Activated CD4-positive, CD25-positive, alpha-beta regulatory T cell (primary cell): ENCODE measurements at places on chromosomes 7 and 10.

DNA sequence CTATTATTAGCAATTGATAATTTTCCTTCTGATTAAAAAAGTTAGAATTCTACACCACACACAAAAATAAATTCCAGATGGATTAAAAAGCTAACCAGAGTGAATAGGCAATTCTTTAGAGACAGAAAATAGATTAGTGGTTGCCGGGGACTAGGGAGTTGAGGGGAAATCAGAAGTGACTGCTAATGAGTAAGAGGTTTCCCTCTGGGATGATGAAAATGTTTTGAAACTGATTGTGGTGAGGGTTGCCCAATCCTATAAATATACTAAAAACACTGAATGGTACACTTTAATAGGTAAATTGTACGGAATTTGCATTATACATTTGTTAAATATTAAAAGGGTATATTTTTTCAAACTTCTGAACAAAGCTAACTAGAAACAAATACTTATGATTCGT is 214.9 kb downstream of the GPAM start:
- no peak for DNase-seq

DNA sequence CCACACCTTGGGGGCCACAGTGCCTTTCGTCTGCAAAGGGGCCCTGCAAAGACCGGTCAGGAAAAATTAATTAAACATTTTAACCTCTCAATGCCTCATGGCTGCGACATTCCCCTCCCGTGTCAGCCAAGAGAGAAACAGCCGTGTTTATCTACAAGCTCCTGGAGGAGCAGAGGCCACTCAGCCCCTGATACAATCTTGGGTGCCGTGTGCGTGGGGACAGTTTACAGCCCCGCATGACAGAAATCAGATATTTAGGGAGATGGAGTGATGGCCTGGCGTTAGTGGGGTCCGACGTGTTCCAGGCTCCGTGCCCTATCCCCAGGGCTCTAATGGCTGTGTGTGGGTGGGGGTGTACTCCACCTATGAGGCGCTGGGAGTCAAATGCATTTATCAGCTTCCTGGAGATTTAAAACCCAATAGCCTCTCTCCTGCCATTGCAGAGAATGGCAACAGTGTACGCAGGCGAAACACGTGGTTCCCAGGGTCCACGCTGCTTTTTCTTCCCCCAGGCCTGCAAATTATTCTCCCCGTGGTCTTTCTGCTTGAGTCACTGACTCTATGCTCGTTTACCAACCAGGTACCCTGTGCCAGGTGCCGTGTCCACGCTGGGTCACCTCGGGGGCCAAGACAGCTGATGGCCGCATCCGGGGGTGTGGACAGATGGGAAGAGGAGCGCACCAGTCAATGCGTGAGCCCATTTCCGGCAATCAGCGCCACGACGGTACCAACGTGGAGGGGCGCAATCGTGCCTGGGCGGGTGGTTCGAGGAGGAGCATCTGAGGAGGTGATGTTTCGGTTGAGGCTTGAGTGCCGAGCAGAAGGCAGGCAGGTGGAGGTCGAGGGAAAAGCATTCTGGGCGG is 26.6 kb upstream of the PSMG3 start:
- DNase-seq = no peak

- no peak for DNase-seq
Measured at GRCh38 chr7:68314208-68314607, 1284.1 kb upstream of the AUTS2 start.

DNA sequence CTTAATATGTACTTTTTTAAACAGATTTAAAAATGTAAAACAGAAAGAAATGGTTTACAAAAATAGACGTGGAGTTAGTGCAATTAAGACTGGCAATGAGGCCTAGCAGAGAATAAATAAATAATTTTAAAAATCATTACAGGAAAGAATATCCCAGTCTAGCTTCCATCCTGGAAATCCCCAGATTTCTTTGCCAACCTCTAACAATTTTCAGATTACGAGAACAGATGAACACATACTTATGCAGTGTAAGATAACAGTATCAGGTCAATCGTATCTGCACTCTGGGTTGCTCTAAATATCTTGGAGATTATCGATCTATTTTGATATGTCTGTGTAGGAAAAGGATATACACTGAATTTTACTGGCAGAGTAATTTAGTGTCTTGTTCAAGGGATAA is 210.5 kb downstream of the SEMA3A start:
- DNase-seq = no peak

- no peak for DNase-seq
Measured at GRCh38 chr7:148318838-148319237, 271.7 kb upstream of the C7orf33 start.

DNA sequence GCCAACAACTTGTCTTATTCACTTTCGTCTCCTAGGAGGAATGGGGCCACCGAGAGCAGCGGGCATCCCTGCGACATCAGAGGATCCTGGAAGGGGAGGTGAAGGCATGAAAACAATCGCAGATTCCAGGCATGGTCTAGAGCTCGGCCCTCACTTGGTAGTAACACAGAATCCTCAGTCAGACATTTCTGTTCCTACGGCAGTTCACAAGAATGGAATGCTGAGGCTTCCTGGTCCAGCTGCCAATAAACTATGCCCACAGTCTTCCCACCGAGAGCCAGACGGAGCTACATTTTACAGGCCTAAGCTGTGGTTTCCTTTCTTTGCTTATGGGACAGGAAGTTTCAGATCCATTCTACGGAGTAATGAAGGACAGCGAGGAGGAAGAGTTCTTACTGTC is 75.8 kb downstream of the OR13A1 start:
- DNase-seq = no peak

- no peak for DNase-seq
Measured at GRCh38 chr7:291373-292092, 1.6 kb downstream of the FOXL3 start.

GRCh38 chr7:8035647-8036518 is 67.3 kb downstream of the GLCCI1 start:
- no peak for DNase-seq

DNA sequence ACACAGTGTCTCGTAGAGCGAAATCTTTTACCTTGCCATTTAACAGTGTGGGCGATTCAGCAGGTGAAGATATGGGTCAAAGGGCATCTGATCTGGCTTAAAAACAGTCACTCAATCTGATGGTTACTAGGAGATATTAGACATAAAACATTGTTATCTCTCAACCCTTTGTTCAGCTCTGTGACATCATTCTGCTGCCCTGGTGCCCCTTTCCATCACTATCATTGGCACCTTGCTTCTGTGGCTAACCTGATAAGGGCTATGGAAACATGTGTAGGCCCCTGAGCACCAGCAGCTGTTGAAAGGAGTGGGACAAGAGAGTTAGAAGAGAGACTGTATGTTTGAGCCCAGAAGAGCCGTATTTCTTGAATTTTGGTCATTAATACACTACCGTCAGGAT is 650.3 kb downstream of the PHTF2 start:
- no peak for DNase-seq

DNA sequence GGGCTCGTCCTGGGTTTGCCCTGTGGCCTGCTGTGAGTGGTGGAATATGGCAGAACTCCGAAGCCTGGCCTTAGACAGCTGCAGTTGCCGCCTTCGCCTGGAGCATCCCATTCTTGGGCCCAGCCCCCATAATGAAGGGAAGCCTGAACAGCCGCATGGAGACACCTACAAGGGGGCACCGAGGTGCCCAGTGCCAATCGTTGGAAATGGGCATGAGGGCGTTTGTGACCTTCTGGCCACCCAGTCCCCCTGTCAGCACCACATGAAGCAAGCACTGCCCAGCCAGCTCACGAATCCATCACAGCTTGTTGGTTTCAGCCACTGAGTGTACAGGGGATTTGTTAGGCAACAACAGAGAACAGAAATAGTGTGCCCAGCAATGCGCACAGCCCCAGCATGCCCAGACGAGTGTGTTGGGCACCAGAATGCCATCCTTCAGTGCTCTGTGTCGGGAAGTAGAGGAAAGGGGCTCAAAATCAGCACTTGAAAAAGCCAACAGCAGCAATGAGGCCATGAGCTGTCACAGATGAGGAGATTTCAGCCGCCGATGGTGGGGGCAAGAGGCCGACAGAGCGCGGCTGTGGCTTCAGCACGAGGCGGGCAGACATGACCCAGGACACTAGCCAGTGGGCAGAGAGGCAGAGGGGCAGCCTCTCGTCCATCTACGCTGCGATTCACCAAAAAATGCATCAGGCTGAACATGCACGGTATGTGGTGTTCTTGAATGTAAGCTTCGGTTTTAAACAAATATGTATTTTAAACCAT is 91.2 kb downstream of the TNS3 start:
- DNase-seq = no peak

- DNase-seq = no peak
Measured at GRCh38 chr7:151754142-151754590, 122.7 kb downstream of the PRKAG2 start.

DNA sequence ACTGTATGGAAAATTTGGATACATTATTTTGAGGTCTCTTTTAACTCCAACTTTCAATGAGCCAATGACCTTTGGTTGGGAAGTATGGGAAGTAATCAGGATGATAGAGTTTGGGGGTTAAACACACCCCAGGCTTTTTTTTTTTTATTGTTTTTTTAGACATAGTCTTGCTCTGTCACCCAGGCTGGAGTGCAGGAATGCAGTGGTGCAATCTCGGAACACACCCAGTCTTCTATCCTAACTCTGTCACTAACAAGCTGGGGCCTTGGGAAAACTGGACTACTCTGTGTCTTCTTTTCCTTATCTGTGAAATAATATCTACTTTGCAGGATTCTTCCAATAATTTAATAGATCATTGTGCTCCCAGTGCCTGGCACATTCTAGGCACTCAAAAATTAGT is 37.6 kb upstream of the AGBL3 start:
- DNase-seq = no peak

GRCh38 chr10:119396008-119396708 is 146.4 kb downstream of the RGS10 start:
- no peak for DNase-seq

- DNase-seq = no peak
Measured at GRCh38 chr7:123198111-123198510, 1.7 kb downstream of the SLC13A1 start.

DNA sequence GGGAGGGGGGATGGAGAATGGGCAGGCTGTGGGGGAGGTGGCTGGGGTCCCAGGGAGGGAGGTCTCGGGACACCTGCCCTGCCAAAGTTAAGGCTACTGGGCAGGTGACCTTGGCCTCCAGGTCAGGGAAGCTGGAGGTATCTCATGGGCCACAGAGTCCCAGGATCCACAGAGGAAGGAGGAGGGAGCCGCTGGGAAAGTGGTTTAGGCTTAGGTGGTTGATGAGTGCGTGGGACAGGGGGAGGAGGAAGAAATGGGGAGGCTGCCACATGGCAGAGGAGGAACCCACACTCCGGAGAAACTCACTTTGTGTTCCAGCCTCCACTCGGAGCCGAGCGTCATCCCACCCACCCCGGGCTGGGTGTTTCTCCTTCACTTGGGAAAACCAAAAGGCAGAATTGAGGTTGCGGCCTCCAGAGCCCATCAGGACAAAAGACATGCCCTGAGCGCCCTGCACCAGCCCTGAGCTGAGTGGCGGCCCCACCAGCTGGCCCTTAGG is 46.1 kb downstream of the ASB13 start:
- DNase-seq = no peak
